ENCODE measurements at places on chromosomes 7 and 10. TPM values are rescaled to one million over a fixed set of nuclear protein-coding genes. Genes with fewer than 3 reads are reported as not detected.

Gene SLC13A1
- not detected for total RNA-seq

Gene COG5
- total RNA-seq = 51.6 TPM

Gene MOGAT3
- total RNA-seq = not detected

Gene PDCD11
- total RNA-seq = 28.0 TPM

Gene OGDH
- total RNA-seq = 138 TPM

Gene UTF1
- total RNA-seq = not detected

Gene ASAH2B
- 2.3 TPM for total RNA-seq

Gene PRKRIP1
- 13.9 TPM for total RNA-seq

Gene GPR26
- not detected for total RNA-seq

Gene C10orf62
- not detected for total RNA-seq

Gene TMEM270
- total RNA-seq = not detected

Gene ITPRID1
- total RNA-seq = not detected

Gene RELN
- total RNA-seq = 200 TPM

Gene BAMBI
- 12.2 TPM for total RNA-seq

Gene SH2D4B
- 0.07 TPM for total RNA-seq

Gene ELAPOR2
- 16.2 TPM for total RNA-seq

All from smooth muscle cell of the pulmonary artery (primary cell).